ENCODE measurements at places on chromosomes 2 and 18.

DNA sequence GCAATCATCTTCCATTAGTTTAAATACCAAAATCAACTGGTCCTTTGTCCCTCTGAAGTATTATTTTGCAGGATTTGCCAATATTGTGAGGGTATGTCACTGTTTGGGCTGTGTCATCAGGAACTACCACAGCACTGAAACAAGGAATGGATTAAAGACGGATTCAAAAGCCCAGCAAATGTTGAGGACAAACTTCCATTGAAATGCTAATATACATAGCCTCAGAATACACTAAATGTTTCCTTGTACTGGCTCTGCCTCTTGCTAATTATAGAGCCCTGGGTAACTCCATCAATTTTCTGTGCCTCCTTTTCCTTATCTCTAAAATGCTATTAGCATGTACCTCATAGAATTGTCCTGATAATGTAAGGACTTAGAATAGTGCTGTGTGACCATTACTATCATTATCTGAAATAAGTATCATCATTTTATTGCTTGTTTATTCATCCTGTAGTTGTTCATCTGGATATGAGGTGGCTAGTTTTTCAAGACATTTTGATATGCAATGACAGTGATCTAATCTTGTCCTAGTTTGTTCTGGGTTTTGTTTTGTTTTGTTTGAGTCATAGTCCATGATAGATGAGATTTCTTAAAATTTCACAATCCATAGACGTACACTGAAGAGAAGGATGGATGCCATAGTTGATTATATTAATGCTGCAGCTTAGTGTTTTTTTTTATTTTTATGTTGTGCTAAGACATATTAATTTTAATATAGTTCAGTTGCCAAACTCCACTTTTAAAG lies 333.4 kb upstream of the KCNH7 start:
- DNase-seq: no peak

DNA sequence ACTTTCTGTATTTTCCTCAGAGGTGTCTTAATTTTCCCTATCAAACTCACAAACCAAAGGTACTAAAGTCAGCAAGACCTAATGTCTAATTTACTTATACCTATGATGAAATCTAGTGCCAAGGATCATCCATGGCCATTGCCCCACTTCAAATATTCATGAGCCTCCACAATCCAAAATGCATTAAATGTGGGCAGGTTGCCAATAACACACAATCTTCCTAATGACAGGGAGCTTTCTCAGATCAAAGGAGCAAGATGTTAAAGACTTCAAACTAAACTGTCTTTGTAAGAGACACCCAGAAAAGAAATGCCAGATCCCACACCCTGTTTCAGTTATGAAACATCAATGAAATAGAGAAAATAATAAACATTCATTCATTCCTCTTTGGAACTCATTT lies 143.2 kb downstream of the TMEFF2 start:
- no peak for DNase-seq

DNA sequence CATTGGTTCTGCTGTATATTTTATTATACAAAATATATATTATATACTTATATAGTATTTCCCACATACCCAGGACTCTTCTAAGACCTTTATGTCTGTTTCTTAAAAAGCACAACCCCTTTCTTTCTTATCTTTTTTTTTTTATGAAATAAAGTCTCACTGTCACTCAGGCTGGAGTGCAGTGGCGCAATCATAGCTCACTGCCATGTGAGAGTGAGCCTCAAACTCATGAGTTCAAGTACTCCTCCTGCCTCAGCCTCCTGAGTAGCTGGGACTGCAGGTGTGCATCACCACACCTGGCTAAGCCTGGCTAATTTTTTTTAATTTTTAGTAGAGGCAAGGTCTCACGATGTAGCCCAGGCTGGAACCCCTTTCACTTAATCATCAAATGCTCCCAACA lies 72.3 kb downstream of the CLHC1 start:
- DNase-seq: no peak

DNA sequence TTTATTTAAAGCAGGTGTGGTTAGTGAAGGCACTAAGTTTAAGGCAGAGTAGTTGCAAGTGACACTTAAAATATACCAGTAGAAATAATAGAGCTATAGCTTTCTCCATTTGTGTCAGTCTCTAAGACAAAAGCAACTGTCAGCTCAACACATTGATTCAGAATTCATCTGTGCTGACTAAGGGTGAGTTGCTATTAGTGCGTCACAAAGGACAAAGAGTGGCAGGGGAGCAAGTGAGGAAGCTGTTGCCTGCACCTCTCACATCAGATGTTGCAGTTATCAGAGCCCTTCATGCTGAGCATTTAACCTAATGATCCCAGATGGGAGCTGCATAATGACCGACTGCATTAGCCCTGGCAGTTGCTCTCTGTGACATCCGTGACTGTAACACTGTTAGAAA lies 138.6 kb downstream of the DTNA start:
- DNase-seq: no peak

- no peak for DNase-seq
Measured at GRCh38 chr18:9804517-9805104, 81.2 kb upstream of the TXNDC2 start.

DNA sequence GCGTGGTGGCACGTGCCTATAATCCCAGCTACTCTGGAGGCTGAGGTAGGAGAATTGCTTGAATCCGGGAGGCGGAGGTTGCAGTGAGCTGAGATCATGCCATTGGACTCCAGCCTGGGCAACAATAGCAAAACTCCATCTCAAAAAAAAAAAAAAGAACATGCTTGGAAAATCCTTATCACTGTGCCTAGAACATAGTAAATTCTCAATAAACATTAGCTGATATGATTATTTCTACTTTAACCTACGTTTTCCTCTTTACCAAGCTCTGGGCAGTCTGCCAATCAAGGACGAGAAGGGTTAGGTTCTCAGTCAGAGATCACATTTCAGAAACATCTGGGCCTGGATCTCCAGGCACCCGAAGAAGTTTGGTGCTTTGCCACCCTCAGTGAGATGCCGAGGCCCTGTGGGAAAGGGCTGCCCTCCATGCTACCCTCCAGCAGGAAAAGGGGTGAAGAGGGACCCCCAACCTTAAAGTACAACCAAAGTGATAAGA lies 107.7 kb downstream of the BCL11A start:
- no peak for DNase-seq

DNA sequence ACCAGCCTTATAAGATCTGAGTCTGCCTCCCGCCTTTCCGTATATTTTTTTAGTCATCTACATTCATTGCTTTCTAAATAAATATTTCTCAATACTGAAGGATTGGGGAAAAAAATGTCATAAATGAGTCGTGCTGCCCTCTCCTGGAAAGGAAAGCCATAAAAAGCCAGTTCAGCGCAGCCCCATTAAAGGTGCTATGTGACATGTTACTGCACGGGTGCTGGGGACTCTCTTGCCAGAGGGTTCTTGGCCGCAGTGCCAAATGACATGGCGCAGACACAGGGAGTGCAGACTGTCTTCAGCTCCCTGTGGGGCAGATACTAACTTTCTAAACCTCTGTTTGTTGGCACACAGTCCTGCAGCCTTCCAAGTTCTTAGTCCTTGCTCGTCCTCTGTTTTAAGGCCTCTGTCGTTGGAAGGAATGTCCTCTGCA lies 53.7 kb upstream of the MAP3K20 start:
- no peak for DNase-seq

- no peak for DNase-seq
Measured at GRCh38 chr2:42567364-42567763, 1.1 kb upstream of the MTA3 start.

GRCh38 chr2:146417942-146418341 lies 1426.9 kb upstream of the ACVR2A start:
- DNase-seq: no peak

DNA sequence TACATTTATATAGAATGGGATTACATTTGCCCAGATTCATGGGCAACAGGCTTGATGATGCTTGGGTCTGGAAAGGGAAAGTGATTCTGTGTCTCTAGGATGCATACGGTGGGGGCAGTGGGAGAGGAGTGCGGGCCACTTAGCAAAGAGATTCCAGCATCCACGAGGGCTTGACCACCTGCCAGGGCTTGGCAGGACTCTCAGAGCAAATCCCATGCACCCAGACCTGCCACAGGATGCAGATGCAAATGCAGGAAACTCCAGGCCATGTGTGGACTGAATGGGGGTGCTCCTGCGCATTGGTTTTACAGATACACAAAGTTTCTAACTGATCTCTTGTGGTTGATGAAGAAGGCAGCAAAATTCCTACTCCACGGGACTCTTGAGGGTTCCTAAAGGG lies 334.7 kb downstream of the CYRIA start:
- no peak for DNase-seq

GRCh38 chr2:86441392-86441881 lies 266 bp downstream of the KDM3A start:
- no peak for DNase-seq

GRCh38 chr2:202017940-202018339 lies 15.7 kb upstream of the FZD7 start:
- DNase-seq: no peak

DNA sequence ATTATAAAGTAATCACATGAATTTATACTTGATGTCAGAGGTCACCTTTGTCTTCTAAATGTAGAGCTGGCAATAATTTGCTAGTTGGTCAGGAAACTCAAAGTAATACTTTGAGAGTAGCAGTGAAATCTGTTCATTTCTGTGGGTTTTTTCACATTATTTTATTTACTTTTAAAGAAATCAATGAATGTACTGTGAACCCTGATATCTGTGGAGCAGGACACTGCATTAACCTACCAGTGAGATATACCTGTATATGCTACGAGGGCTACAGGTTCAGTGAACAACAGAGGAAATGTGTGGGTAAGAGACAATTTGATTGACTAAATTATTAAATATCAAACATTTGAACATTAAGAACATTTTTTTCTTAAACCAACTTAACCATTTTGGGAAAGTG lies 203.0 kb upstream of the RASGRP3 start:
- DNase-seq: no peak

DNA sequence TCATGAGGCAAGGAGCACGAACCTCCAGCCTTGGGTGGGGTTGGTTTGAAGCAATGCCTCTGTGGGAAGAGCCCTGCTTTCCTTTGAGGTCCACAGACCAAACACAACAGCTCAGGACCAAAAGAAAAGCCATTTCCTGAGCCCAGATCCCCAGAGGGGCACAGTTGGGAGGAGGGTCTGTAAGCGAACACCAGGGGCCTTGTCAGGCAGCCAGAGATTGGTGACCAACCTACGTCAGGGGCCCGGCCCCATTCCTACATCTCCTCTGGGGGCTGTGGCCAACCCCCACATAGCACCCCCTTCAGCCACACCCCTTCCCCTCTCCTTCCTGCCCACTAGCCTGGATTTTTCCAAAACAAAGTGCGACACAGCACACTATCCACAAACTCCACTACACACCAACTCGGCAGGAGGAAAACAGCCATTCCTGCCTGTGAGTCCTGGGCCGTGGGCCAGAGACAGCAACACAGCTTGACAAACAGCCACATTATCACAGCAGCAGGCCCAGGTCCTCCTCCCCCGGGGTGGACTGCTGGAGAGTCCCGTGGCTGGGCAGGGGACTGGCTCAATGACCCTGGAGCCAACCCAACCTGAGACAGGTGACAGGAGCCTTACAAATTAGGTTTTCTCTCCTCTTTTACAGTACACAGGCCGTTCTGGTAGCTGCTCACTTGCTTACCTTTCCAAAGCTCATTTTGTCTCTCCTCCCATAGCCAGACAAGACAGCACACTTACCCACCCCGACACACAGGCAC lies 98.8 kb downstream of the TNS1 start:
- no peak for DNase-seq

DNA sequence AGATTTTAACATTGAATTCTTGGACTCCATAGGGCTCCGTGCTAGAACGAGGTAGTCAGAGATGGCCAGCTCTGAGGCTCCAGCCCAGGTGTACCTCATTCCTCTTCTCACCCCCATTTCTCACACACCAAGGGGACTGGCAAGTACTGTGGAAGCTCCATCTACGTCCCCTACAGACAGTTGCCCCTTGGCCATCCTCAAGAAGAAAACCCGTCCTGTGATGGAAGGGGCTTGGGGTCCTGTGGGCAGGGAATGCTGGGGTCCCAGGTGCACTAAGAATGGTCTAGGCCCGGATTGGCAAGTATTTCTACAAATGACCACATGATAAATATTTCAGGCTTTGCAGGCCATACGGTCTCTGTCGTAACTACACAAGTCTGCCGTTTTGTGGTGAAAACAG lies 110.3 kb downstream of the PDCL3 start:
- DNase-seq: no peak

DNA sequence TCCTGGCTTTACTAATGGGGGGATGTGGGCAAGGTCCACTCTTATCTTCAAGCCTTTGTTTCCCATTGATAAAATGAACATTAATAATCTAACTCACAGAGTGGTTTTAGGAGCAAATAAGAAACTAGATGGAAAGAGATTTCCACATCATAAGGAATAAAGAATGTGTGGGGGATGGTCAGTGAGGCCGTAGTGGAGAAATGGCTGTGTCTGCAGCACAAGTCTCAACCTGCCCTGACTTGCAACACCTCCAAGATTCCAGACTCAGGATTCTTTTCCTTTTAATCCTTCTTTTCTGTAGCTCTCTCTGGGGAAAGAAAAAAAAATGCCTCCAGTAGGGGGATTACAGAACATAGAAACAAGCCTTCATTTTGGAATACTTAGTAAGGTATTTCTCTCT lies 124.2 kb upstream of the MEX3C start:
- DNase-seq: no peak
